ENCODE measurements at places on chromosomes 13 and 19.

- no peak for DNase-seq
Observed at GRCh38 chr19:18790566-18791314, at the start of gene COMP. TSS of gene COMP (minus strand) at chr19:18791305. CDS start at chr19:18791269, 36 bp downstream.

GRCh38 chr19:47305309-47305751, 4.3 kb upstream of the C5AR1 start:
- DNase-seq = peak; percentile 96

- DNase-seq = no peak
Observed at GRCh38 chr19:40716031-40716481, 630 bp downstream of the COQ8B start.

GRCh38 chr19:53608381-53608780, 23.4 kb upstream of the DPRX start:
- no peak for DNase-seq

GRCh38 chr13:112910016-112910415, 59.0 kb upstream of the MCF2L start:
- DNase-seq = no peak

GRCh38 chr13:50126263-50126992, 111.2 kb downstream of the KCNRG start:
- no peak for DNase-seq

DNA sequence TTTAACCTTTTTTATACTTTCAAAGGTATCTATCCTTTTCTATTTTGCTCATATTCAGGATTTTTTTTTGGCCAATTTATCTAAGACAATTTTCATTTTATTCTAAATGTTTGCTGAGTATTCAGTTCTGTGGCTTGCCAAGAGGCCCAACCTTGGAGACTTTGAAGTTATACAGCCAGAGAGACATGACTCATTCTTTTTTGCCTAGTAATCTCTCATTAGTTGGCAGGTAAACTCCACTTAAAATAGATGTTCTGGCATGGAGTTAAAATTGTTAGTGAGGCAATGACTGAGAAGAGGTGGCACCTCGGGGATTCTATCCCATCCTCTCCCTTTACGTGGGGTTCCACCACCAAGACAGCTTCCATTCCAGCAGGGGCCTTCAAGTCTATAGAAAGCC, 213.8 kb downstream of the KCTD12 start:
- DNase-seq = no peak

DNA sequence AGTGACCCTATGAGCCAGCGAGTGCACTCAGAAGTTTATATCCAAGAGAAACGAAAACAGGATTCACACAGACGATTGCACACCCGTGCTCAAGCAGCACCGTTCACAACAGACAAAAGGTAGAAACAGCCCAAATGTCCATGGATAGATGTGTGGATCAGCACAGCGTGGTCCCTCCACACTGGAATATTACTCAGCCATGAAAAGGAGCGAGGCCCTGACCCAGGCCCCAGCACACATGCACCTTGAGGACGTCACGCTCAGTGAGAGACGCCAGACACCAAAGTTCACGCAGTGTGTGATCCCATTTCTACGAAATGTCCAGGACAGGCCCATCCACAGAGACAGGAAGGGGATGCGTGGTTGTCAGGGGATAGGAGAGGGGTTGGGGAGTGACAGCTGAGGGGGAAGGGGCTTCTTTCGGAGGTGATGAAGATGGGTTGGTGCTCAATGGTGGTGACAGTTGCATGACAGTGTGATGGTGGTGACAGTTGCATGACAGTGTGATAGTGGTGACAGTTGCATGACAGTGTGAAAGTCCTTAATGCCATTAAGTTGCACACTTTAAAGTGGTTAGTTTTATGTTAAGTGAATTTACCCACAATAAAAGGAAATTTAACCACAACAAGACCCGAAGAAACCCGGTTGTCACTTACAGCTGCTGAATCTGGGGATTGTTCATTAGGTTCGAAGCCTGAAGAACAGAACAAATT, 18.9 kb upstream of the SLC39A3 start:
- DNase-seq = no peak

DNA sequence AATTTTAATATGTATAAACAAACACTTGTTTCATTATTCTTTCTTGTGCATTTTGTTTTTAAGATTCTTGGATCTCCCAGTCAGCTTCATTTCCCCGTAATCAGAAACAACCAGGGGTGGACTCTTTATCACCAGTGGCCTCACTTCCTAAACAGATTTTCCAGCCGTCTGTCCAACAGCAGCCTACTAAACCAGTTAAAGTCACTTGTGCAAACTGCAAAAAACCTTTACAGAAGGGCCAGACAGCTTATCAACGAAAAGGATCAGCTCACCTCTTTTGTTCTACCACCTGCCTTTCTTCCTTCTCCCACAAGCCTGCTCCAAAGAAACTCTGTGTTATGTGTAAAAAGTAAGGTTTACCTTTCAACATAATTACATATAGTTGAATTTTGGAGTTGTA, 44.3 kb downstream of the ZMYM2 start:
- DNase-seq = no peak

DNA sequence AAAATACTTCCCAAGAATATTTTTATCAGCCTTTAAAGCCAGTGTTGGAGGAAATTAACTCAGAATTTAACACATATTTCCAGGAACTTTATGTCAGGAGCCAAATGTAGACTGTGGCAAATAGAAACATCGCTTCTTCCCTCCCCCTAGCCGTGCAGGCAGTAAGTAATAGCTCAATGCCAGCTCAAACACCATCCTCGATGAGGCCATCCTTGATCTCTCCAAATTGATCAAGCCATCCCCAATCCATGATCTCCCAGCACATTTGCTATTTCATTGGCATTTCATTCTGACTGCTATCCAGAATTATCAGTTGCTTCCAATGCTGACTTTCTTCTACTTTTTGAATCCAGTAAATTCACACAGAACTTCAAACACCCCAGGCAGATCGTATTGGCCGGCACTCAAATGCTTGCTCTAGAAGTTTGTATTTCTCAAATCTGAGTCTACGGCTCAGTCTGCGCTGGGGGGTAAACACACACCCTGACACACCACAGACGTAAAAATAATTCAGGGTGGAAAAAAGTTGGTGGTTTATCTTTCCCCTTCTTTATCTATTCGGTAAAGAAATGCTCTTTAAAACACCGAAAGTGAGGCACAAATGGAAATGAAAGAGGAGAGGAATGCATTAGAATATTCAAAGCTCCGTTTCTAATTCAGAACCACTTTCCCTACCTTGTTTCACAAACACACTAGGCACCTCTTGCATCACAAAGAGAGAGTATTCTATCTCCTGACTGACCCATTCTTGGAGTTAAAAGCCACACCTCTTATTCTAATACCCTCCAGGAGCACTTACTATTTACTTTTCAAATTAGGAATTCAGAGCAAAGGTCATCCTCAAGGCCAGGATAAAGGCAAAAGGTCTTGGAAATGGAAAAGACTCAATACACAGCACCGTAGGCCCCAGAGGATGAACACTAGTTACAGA, 991 bp downstream of the OBI1 start:
- DNase-seq = no peak

DNA sequence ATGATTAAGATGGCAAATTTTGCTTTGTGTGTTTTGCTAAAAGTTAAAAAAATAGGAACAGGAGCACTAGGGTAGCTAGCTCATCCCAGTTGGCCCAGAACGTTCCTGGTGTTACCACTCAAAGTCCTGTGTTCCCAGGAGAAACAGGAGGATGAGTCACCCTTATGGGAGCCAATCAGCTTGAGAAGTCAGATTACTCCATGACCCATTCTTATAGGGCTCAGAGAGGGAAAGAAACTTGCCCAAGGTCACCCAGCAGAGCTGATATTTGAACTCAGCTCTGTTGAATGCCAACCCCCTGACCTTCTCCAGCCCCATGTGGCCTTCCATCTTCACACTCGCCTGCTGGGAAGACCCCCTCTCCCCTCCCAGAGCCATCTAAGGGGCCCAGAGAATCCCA, 13.0 kb downstream of the NMRK2 start:
- no peak for DNase-seq
